ENCODE measurements at places on chromosomes 1 and 21. TPM values are rescaled to one million over a fixed set of nuclear protein-coding genes. Genes with fewer than 3 reads are reported as not detected.

The CDKN2C gene
- total RNA-seq: 8.9 TPM

The GREM2 gene
- total RNA-seq: 0.92 TPM

The SH2D5 gene
- 0.52 TPM for total RNA-seq

The NIBAN1 gene
- 25.9 TPM for total RNA-seq

GRCh38 chr1:156559086-156559796, 13.1 kb downstream of the IQGAP3 start:
- no peak for DNase-seq

Data from lung (tissue), 17 donors.